ENCODE measurements at places on chromosomes 1 and 21.

DNA sequence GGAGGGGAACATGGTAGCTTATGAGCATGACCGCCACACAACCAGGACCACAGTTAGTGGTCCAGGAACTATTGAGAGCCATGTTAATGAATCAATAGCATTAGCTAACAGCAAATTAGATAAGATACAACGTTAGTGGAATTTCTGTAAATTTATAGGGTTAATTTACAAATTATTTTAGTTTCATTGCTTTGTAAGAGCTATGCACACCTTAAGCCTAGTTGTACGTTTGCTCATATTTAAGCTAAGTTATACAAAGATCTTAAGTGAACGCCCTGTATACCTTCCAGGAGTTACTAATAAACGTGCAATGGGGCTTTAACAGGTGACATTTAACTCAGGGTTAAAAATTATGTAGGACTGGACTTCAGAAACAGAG lies 749 bp downstream of the EXOSC10 start:
- DNase-seq = no peak

GRCh38 chr1:39720094-39720999 lies 18.3 kb upstream of the PPIE start:
- DNase-seq = no peak

- DNase-seq = no peak
These were observed 19.7 kb upstream of the CAPZB start for GRCh38 chr1:19504796-19505692.

- DNase-seq = no peak
These were observed 131.1 kb upstream of the WNT4 start for GRCh38 chr1:22273686-22274681.

DNA sequence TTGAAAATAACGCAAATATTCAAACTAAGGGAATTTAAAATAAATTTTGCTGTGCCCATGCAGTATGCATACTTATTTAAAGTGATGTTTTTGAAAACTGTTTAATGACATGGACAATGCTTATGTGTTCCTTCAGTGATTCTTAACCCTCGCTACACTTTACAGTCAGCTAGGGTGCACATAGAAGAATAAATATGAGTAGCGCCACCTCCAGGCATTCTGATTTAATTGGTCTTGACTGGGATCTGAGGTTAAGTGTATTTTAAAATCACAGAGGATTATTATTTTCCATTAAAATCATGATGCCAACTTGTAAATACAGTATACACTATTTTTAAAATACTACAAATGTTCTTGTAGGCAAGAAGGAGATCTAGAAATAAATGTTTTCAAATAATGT lies 373.5 kb upstream of the ADGRL4 start:
- DNase-seq = no peak

GRCh38 chr1:152932170-152932811 lies 14.7 kb upstream of the SPRR5 start:
- DNase-seq = no peak

GRCh38 chr1:36323636-36324352 lies at the start of gene EVA1B:
TSS of gene EVA1B (minus strand) at chr1:36323645. CDS start at chr1:36323037, 608 bp downstream.
- DNase-seq = no peak

GRCh38 chr1:70945251-70945650 lies 102.4 kb downstream of the PTGER3 start:
- no peak for DNase-seq

GRCh38 chr1:46203738-46204405 lies 738 bp downstream of the LURAP1 start:
- DNase-seq = no peak

DNA sequence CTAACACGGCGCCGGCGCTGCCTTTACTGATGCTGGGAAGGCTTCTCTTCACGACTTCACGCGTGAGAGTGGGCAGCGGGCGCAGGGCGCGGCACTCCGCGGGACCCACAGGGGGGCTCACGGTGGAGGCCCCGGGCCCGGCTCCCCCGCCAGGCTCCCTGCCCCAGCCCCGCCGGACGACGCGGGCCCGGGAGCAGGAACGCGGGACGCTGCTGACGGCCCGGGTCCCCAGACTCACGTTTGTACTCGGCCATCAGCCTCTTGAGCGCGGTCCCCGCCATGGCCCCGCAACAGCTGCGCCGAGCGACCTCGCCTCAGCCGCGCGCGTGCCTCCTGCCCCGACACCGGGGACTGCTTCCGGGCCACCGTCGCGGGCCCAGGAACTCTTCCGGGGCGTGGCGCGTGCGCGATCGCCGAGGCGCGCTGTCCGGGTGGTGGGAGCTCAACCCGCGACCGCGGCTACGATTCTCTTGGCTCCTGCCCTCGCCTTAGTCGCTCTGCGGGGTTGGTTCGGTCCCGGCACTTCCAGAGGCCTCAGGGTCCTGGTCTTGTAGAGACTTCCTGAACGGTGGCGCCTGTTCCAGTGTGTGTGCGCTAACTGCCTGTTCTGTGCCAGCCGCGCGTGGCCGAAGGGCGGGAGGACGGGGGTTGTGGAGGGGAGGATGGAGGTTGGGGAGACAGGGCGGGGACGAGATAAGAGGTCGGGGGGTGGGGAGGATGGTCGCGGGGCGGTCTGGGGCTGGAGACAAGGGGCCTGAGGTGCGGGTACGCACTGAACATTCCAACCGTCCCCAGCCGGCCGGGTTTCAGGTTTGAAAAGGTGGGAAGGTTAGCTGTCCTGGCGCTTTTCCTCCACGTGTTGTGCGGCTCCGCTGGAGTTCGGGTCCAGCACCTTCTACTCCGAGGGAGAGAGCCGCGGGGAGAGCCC lies at the start of gene UBE2G2:
Gene UBE2G2, minus strand, starts transcription at position 353 of the 928 bp plus-strand sequence. Its CDS starts 72 bp downstream, at position 281.
- peak; percentile 79 for DNase-seq

- DNase-seq = no peak
These were observed 333.1 kb upstream of the CHRM3 start for GRCh38 chr1:239053279-239053678.

GRCh38 chr1:232924874-232925273 lies 25.5 kb upstream of the NTPCR start:
- DNase-seq = no peak

- no peak for DNase-seq
These were observed 16.3 kb downstream of the MYSM1 start for GRCh38 chr1:58683519-58683918.

- no peak for DNase-seq
These were observed 172.5 kb downstream of the CTH start for GRCh38 chr1:70583522-70583921.

DNA sequence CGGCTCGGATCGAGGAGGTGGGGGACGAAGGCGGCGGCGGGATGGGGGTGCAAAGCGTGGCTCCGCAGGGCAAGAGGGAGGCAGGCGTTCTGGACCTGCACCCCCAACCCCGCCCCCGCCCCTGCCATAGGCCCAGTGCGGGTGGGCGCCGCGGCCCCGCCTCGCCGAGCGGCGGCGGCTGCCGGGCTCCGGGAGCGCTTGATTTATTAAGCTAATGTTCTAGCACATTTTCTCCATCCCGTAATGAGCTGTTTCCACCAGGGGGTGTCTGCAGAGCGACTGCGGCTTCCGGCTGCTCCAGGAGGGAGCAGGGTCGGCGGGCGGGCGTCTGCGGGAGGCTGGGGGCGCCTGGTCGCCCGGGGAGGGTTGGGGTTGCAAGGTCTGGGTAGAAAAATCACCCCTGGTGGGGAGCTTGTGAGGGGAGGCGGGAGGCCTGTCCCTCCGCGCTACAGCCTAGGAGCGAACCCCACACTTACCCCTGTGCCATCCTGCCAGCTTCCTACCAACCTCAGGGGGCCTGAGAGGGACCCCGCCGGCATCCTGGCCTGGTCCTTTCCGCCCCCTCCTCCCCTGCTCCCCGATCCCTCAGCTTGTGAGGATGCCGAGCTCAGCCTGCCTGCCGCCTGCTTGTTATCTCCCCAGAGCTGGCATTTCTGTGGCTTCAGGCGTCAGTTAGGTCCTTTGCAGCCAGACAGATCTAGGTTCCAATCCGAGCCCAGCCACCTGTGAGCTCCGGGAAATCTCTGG lies 48.5 kb upstream of the ACOT11 start:
- no peak for DNase-seq

GRCh38 chr1:246091477-246091876 lies 415.6 kb downstream of the SMYD3 start:
- no peak for DNase-seq

GRCh38 chr1:196143602-196144342 lies 464.5 kb downstream of the KCNT2 start:
- DNase-seq = no peak

Data from mesothelial cell of epicardium (in vitro differentiated cells).